Stimulated activated naive B cell treated with anti-CD40 and anti-IgM and Interleukin-4, amounts not matched to agents 10 μg/mL and 1 μg/mL and 100 μg/mL, for 72 hours (primary cell): ENCODE measurements at places on chromosomes 12 and 14.
A peak's percentile ranks its signal among the peaks of the same experiment; 100 is the strongest.

DNA sequence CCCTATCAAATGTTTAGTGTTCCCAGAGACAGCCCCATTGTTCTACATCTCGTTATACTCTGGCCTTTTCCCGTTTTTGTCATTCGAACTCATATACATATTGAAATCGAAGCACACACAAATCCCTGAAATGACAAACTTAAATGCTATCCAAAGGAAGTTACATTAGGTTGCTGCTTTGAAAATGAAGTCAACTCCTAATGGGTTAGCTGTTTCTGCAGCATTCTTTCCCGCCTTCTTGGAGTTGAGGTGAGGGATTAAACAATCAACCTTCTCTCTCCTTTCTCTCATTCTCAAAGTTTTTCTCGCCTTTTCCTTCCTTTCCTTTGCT is 642 bp upstream of the PHC1 start:
- no peaks in the 10 kb centered on the region for H3K27me3 ChIP-seq
- H3K4me3 ChIP-seq: peak overlapping the region; percentile 92
- H3K4me1 ChIP-seq: peaks cover 17% of the 10 kb centered on the region
- peaks cover 4% of the 10 kb centered on the region for H3K36me3 ChIP-seq
- peak overlapping the region; percentile 94 for H3K27ac ChIP-seq

DNA sequence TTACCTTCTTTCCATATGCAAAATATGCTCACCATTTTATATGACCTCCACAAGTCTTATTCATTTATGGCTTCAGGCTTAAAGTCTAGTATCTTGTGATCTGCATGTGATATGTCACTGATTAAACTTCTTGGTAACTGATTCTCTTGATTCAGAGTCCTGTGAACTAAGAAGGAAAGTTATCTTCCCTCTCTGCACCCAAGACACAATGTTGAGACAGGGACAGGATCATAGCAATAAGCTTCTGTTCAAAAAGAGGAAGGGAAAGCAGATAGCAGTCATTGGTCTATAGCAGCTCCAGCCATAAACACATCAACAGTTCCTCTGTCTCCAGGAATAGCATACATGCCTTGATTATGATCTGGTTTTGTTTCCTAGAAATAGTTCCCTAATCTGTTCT is 103.1 kb downstream of the UNC79 start:
- H3K27ac ChIP-seq: no peak overlapping the region
- peaks cover 9% of the 10 kb centered on the region for H3K4me1 ChIP-seq
- H3K4me3 ChIP-seq: no peak overlapping the region
- H3K36me3 ChIP-seq: no peaks in the 10 kb centered on the region
- DNase-seq: no peak

- H3K4me1 ChIP-seq: peaks cover 8% of the 10 kb centered on the region
- H3K27ac ChIP-seq: peak within 1 kb of the TSS; percentile 14
- H3K4me3 ChIP-seq: peak within 1 kb of the TSS; percentile 39
These were observed at the start of gene TRHDE for GRCh38 chr12:72272091-72272661. Gene TRHDE (plus strand): TSS chr12:72272370. CDS start chr12:72272644, 274 bp downstream.

DNA sequence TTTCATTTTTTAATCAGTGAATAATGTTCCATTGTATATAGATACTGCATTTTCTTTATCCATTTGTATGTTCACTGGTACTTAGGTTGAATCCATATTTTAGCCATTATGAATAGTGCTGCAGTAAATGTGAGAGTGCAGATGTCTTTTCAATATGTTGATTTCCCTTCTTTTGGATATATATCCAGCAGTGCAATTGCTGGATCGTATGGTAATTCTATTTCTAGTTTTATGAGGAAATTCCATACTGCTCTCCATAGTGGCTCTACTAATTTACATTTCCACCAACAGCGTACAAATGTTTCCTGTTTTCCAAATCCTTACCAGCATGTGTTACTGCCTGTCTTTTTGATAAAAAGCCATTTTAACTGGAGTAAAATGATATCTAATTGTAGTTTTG is 288.5 kb upstream of the GARIN2 start:
- H3K27ac ChIP-seq: no peak overlapping the region
- H3K36me3 ChIP-seq: peaks cover 38% of the 10 kb centered on the region
- no peaks in the 10 kb centered on the region for H3K27me3 ChIP-seq
- no peak overlapping the region for H3K4me3 ChIP-seq

DNA sequence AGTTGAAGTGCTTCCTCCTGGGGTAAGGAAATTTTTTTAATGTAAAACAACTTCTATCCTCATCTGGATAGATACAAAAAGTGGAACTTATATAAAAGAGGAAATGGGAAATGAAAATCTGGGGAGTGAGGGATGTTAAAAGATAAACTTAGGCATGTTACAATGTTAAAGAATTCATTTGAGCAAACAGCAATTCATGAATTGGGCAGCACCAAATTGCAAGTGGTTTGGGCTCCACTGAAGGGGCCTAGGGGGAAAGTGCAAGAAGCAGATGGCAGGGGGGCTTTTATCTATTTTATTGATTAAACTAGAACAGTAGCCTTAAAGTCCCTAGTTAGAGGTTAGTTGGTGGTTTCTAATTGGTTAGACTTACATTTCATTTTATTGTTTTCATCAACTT is 118.1 kb upstream of the NAP1L1 start:
- H3K36me3 ChIP-seq: no peaks in the 10 kb centered on the region
- H3K4me1 ChIP-seq: no peaks in the 10 kb centered on the region
- H3K27me3 ChIP-seq: peaks cover 34% of the 10 kb centered on the region
